ENCODE measurements at places on chromosomes 6 and 20. TPM values are rescaled to one million over a fixed set of nuclear protein-coding genes. Genes with fewer than 3 reads are reported as not detected.

The ZNF334 gene
- 8.2 TPM for polyA plus RNA-seq

The CAP2 gene
- 224 TPM for polyA plus RNA-seq

The DNAH8 gene
- polyA plus RNA-seq, result 0.76 TPM

The CCN6 gene
- 0.18 TPM for polyA plus RNA-seq

The ADGB gene
- polyA plus RNA-seq, result not detected

The AIF1 gene
- 18.8 TPM for polyA plus RNA-seq

The PRL gene
- polyA plus RNA-seq, result 3.5 TPM
